ENCODE measurements at places on chromosomes 3 and 15. TPM values are rescaled to one million over a fixed set of nuclear protein-coding genes. Genes with fewer than 3 reads are reported as not detected.

DNA sequence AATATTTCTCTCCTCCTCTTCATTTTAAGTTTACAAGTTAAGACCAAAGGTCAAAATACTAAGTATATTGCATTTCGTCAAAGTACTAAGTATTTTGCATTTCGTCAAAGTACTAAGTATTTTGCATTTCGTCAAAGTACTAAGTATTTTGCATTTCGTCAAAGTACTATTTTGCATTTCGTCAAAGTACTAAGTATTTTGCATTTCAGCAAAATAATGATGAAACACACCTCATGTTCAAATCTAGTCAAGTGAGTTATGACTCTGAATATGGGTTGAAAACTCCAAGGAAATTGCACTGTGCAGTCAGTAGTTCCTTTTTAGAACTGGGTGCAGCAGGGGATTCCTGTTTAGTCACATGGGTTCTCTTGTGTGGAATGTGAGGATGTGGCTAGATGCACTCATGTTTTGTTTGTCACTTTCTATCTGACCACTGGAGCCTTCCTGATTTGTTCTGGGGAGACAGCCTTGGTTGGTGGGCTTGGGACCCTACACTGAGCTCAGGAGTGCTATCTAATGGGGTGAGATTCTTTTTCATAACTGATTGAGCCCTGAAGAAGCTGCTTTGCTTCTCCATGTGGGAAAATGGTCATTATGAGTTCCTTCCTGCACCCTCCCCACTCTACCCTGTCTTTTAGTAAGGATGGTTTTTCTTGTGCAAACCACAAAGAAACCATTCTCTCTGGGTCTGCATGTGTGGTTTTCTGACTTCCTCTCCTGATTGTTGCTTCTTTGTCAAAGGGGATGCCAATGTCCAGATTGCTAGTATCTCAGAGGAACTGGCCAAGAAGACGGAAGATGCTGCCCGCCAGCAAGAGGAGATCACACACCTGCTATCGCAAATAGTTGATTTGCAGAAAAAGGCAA lies 73.4 kb downstream of the CCK start:
- no peaks in the 10 kb centered on the region for H3K27me3 ChIP-seq
- no peak for DNase-seq
- no peak overlapping the region for H3K4me3 ChIP-seq
- no peak overlapping the region for H3K27ac ChIP-seq

DNA sequence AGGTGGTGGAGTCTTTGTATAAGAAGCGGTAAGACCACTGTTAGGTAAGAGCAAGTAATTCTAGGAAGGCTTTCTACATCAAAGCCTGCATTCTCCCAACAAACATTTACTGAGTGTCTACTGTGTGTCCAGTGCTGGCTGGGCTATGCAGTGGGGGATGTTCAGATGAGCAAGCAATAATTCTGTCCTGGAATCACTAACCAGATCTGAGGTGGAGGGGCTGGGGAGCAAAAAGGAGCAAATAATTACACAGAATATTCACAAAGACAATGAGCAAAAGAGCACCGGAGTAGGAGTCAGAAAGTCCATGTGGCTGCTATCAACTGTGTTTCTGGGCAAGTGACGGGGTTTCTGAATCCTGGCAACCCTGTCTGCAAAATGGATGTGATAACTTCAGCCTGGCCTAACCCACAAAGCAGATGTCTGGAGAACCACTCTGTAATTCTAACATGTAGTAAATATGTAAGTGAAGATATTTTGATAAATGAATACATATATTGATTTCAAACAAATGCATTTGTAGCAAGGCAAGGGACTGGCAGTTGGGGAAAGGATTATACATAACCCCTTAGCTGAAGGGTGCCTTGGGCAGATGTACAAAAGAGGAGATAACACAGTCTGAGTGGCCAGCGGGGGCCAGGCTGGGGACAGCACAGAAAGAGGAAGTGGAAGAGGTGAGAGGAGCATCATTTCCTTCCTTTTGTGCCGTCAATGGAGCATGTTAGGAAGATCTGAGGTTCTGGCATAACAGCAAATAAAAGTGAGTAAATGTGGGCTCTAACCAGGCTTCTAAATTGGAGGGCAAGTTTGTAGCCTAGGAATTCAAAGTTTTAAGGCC lies 28.8 kb downstream of the CYP8B1 start:
- DNase-seq: no peak
- no peak overlapping the region for H3K4me3 ChIP-seq
- H3K4me1 ChIP-seq: peaks cover 11% of the 10 kb centered on the region
- no peaks in the 10 kb centered on the region for H3K36me3 ChIP-seq

DNA sequence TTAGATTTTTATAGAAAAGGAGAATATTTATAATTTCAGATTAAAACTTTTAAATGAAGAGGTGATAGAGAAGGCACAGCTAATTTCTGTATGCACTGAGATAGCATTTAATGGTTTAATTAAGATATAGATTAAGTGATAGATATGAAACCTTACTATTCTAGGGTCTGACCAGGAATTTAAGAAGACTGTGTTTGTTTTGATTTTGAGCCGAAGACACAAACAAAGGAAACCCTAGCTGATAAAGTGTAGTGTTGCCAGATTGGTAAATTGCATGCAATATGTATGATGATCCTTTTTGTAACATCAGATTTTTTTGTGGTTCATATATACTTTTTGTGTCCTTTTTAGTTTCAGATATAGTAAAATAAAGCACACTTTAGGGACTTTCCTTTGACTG lies 141.8 kb downstream of the ZPLD1 start:
- H3K36me3 ChIP-seq: no peaks in the 10 kb centered on the region
- no peaks in the 10 kb centered on the region for H3K4me1 ChIP-seq
- no peak overlapping the region for H3K27ac ChIP-seq
- H3K27me3 ChIP-seq: peaks cover 23% of the 10 kb centered on the region
- DNase-seq: no peak
- no peak overlapping the region for H3K4me3 ChIP-seq

GRCh38 chr3:48852151-48852550 lies 4.5 kb upstream of the PRKAR2A start:
- no peaks in the 10 kb centered on the region for H3K27me3 ChIP-seq
- no peak overlapping the region for H3K4me3 ChIP-seq
- H3K27ac ChIP-seq: no peak overlapping the region

GRCh38 chr3:128969993-128970739 lies 23.7 kb downstream of the CFAP92 start:
- no peaks in the 10 kb centered on the region for H3K36me3 ChIP-seq
- no peaks in the 10 kb centered on the region for H3K27me3 ChIP-seq
- H3K27ac ChIP-seq: no peak overlapping the region
- H3K4me1 ChIP-seq: no peaks in the 10 kb centered on the region
- DNase-seq: peak; percentile 43

GRCh38 chr3:113270068-113270467 lies 58.7 kb downstream of the BOC start:
- H3K4me1 ChIP-seq: no peaks in the 10 kb centered on the region
- H3K4me3 ChIP-seq: no peak overlapping the region
- H3K27ac ChIP-seq: no peak overlapping the region
- no peaks in the 10 kb centered on the region for H3K27me3 ChIP-seq

GRCh38 chr3:84904816-84905555 lies 53.8 kb upstream of the CADM2 start:
- no peak for DNase-seq
- no peak overlapping the region for H3K4me3 ChIP-seq
- H3K27ac ChIP-seq: no peak overlapping the region
- no peaks in the 10 kb centered on the region for H3K4me1 ChIP-seq

DNA sequence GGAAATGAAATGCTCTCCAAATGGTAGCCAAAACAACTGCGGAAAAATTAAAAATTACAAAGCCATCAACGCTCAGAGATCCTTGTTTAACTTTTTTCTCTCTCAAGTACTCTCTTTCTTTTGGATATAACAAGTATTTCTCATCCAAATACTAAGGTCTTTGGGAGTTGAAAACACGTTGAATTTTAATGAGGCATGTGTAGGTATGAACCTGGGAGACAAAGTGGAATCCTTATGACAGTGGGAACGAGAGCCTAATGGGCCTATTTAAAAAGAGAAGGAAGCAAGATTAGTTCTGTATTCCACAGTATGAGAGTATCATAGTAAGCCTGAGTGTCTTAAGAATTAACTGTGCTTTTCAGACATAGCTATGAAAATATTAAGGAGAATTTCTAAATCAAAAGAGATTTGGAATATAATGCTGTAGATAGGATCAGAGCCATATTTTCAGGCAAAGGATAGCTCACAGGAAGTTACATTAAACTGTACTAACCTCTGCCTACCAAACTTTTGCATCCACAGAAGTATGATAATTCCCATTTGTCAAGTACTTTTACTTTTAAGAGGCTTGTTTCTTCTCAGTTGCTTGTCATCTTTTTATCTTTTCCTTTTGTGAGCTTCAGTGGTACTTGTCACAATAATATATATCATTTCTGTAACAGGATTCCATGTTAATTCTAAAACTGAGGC lies 759 bp downstream of the CD96 start:
- H3K27me3 ChIP-seq: no peaks in the 10 kb centered on the region
- H3K4me3 ChIP-seq: no peak overlapping the region
- no peak for DNase-seq
- H3K4me1 ChIP-seq: peaks cover 15% of the 10 kb centered on the region

GUCA1C gene
- total RNA-seq: not detected

CSPG5 gene
- 0.71 TPM for total RNA-seq

ITIH1 gene
- not detected for total RNA-seq

NAA50 gene
- 219 TPM for total RNA-seq

MASP1 gene
- total RNA-seq: not detected

SLC22A13 gene
- total RNA-seq: 1.9 TPM

GASK1A gene
- not detected for total RNA-seq

KLHL25 gene
- total RNA-seq: 3.1 TPM

TEX55 gene
- total RNA-seq: not detected
